Upper lobe of right lung (tissue), 1 donor: ENCODE measurements at places on chromosomes 4 and X.

- DNase-seq = no peak
These were observed 32.8 kb downstream of the NSD2 start for GRCh38 chr4:1904042-1904441.

GRCh38 chrX:96027407-96027806, 657.2 kb upstream of the DIAPH2 start:
- DNase-seq = no peak

DNA sequence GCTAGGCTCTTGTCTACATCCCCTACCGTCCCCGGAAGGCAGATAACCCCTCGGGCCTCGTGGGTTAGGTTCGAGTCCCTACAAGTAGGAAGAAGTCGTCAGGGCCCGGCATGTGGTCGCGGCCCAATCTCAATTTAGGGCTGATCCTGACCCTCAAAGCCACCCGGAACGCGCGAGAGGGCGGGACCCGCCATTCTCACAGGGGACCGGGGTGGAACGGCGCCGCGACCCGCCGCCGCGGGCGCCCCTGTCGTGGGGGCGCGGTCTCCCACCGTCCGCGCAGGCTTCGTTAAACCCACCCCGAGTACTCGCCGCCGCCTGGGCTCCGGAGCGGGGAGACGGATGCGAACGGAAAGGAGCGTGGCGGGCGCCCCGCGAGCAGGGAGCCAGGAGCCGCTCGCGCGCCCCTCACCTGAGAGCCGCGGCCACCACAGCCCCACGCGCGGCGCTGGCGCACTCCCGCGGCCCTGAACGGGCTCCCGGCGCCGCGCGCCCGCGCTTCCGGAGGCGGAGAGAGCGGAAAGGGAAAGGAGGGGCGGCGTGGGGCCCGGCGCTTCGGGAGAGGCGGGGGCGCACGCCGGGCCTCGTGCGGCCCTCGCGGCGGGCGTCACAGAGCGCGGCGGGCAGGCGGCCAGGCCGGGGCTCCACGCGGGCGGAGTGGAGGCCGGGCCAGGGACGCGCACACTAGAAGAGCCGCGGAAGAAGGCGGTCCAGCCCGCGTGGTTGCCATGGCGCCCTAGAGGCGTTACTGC, at the start of gene CFAP97:
TSS of gene CFAP97 (minus strand) at position 515 of the 752 bp plus-strand sequence. CDS start 12,804 bp downstream, outside the sequence.
- DNase-seq = peak; percentile 95

DNA sequence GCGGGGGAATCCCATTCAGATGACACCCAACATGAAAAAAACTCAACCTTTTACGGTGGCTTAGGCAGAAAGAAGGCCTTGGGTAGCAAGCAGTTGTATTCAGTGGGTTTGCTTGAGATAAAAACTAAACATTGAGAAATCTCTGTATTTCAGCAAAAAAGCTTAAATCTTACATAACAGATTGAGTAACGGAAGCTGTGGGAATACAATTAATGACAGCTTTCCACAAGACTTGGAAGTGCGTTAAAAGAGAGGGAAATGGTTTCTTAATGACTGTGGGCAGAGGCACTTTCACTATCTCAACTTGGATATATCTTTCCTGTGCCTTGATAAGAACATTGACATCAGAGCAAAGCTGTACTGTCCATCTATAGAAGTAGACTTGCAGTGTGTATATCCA, 418.5 kb upstream of the HS3ST1 start:
- DNase-seq = no peak

GRCh38 chr4:112377171-112377570, 80.0 kb downstream of the ALPK1 start:
- no peak for DNase-seq

GRCh38 chr4:101008503-101008902, 338.8 kb downstream of the PPP3CA start:
- no peak for DNase-seq

DNA sequence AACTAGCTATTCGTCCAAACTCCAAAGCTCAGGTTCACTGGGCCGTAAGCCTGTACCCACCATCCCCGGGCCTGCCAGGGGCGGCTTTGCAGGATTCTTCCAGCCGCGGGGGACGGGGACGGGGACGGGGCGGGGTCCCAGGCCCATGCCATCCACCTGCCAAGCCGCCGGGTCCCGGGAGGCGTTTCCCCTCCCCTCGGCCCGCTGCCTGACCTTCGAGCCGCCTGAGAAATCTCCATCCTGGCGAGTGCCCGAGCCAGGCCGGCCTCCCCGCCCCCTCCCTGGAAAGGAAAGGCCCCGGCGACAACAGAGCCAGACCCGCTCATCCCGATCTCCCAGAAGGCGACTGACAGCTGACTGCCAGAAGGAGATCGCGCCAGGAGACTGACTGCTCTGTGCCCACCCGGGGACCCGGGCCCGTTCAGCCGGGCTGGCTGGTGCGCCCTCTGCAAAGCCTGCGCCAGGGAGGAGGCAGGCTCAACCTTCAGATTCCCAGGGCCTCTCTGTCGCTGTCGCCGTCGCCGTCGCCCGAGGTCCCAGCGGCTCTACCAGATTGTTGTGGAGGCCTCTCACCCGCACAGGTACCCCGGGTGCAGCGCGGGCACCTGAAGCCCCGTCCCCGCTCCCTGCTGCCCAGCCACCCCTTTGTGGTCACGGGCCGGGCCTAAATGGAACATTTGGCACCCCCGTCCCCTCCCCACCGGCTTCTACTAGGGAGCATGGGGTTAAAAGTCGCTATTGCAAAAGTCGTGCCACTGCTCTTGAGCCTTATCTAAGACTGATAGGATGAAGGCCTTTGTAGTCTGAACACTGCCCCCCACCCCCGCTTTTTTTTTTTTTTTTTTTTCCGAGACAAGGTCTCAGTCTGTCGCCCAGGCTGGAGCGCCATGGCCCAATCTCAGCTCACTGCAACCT, at the start of gene RGN:
TSS of gene RGN (plus strand) at position 315 of the 915 bp plus-strand sequence. CDS start 2,702 bp downstream, outside the sequence.
- DNase-seq = peak; percentile 62

GRCh38 chr4:73127839-73128453, 58.4 kb upstream of the COX18 start:
- no peak for DNase-seq

- DNase-seq = no peak
These were observed 72.1 kb downstream of the PDS5A start for GRCh38 chr4:39905656-39906055.

DNA sequence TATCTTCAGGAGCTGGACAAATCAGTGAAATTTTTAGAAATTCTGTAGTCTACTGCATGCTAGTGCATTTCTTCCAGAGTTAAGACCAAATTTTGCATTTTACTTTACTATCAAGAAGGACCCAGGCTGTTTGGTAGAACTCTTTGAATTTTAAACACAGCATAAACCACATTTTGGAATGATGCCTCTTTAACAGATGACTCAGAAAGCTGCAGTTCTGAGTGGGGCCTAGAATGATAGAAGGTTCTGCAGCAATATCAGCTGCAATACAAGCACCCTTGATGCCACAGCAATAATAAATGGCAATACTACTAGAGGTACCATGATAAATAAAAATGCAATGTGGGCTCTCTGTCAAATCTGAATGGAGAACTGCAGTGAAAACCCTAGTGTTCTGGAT, 198.7 kb downstream of the TMA16 start:
- no peak for DNase-seq

GRCh38 chr4:36278789-36279188, 2.6 kb upstream of the DTHD1 start:
- no peak for DNase-seq

GRCh38 chr4:17939054-17939453, 82.5 kb downstream of the LCORL start:
- DNase-seq = no peak

DNA sequence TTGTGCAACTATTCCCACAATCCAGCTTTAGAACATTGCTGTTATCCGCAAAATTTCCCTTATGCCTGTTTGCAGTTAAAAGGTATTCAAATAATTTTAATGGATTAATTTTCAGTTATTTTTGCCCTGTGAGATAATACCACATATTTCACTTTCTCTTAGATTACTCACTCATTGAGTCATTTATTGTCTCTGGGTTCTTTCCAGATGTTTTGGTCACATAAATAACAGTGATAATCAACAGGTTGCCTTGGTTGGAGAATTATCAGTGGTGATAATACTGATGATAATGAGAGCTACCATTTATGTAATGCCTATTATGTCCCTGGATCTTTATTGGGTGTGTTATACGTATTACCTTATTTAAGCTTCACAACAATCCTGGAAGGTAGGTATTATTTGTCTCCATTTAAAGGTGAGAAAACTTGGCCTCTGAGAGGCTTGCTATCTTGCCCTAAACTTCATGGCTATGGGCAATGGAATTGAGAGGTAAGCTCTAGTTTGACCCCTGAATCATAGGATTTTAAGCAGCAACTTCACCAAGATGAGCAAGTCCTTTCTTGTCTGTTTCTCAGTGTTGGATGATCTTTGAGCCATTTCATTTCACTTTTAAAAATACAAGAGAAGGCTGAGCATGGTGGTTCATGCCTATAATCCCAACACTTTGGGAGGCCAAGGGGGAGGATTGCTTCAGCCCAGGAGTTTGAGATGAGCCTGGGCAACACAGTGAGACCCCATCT, 87.4 kb downstream of the KIT start:
- DNase-seq = no peak

GRCh38 chr4:12729384-12729783, 754.8 kb downstream of the RAB28 start:
- no peak for DNase-seq

DNA sequence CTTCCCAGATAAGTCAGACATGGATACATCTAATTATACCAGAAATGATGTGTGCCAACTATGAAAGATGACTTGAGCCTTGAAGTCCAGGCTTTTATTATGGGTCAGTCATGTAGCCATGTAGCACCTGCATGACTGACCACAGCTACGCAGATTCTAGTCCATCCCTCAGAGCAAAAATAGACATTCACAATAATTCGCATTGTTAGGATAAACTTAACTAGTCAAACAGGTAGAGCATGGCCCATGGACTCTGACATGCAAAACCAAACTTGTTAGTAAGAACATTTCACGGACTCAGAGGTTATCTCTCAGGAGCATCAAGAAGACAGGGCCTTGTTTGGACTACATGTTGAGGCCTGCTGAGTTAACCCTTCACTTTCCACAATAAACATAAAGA, 132.6 kb downstream of the PWWP3B start:
- no peak for DNase-seq

- DNase-seq = no peak
These were observed 118.1 kb upstream of the TLR3 start for GRCh38 chr4:185950891-185951290.

- DNase-seq = no peak
These were observed 539.6 kb downstream of the PDHA2 start for GRCh38 chr4:96379524-96379923.

- no peak for DNase-seq
These were observed 450.0 kb downstream of the SPRY1 start for GRCh38 chr4:123846561-123846960.

DNA sequence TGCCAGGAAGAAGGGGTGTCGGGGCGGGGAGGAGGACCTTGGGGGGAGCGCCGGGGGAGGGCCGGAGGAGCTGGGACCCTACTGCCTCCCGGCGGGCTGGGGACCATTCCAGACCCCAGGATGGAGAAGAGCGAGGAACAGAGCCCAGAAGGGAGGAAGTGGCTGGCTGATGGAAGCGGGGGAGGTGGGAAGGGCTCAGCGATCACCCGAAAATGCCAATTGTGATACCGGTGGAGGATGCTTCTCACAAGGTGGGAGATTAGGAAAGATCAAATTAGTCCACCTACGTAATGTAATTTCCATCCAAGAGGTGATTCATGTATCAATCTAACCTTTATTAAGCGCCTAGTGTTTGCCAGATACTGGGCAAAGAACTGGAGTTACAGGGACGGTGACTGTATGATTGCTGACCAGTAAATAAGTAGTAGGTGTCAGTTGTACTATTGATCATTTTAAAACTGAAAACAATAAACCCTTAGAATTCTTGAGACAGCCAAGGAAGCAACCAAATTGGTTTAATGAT, 452 bp upstream of the RAI2 start:
- DNase-seq = no peak

DNA sequence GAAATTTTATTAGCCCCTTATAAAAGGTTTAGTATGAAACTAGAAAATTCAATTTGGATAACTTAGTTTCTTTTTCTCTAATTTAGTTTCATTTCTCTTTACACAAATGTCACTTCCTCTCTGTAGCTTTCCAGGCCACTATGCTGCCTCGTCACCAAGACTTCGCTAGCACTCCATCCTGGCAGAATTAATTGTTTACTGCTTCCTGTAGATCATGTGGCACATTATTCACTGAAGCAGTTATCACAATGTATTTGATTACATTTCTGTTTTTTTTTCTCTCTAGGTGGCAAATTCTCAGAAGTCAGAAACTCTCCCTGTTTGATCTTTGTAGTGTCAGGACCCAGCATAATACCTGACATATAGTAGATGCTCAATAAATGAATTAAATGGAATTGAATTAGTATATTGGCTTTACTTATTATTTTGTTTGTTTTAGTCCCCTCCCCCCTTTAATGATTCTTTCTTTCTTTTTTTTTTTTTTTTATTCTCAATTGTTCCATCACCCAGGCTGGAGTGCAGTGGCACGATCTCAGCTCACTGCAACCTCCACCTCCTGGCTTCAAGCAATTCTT, 9.3 kb upstream of the SAT1 start:
- no peak for DNase-seq

- DNase-seq = no peak
These were observed 116.2 kb downstream of the CDS1 start for GRCh38 chr4:84699001-84699671.

- DNase-seq = no peak
These were observed 30.2 kb downstream of the EDNRA start for GRCh38 chr4:147510962-147511668.

- DNase-seq = no peak
These were observed 140.6 kb upstream of the BANK1 start for GRCh38 chr4:101649790-101650515.

DNA sequence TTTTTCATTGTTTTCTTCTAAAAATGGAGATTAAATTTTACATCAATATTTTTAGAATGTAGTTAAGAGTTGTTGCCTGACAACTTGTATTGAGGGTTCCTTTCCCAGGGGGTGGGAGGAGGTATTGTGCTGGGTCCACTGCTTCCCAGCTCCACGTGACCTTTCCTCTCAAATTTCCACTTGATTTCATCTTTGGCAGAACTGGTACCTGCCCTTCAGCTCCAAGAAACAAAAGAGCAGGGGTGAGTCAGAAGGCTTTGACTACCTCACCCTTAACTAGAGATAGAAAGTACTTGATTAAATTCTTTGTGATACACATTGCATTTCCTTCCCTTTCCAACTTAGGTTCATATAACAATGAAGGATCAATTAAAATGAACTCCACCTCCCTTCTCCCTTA, 19.7 kb downstream of the TRIM2 start:
- DNase-seq = no peak

DNA sequence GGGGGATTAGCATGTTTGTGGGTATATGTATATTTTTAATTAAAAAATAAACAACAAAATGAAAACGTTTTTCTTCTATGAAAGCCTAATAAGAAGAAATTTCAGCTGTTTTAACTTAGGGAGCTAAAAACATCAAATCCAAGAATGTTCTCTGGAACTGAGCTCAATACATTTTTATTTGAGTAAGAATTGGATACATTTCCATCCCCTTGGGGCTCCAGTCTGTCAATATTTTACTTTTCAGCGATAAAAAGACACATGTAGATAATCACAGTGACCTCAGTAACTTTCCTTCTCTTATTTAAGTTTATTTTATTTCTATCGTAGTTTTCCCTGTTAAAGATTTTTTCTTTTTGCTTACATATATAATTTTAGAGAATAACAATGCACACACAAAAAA, 59.3 kb downstream of the ELOVL6 start:
- DNase-seq = no peak
